ENCODE measurements at places on chromosomes 2 and 18.

DNA sequence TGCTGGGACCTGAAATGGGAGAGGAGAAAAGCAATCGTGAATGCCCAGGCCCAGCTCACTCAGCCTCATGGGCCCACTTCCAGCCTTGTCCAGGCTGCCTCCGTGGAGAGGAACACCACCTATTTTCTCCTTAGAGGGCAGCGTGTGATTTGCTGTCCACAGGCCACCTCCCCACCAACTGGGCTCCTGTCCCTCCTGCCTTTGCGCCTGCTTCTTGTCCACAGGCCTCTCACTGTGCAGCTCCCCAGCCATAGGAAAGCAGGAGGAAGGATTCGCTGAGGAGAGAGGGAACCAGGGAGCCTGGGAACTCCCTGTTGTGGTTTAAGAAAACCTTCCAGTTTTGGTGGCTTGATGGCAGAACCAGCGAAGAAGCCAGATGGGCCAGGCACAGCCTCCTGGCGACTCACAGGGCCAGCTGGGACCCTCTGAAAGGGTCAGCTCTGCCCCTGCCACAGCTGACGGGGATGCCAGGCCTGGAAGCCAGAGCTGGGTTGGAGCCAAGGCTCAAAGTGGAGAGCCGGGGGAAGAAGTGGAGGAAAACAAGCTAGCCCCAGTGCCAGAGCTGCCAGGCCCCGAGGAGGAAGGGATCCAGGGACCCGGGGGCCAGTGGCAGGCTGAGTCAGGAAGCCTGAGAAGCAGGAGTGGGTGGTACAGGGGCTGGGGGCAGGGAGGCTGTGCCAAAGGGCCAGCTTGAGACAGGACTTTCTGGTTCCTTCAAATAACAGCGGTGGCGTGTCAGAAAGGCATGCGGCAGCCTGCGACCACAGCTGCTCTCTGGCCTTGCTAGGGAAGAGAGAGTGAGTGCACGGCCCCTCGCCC lies 9.9 kb downstream of the TMBIM1 start:
- no peak for DNase-seq

DNA sequence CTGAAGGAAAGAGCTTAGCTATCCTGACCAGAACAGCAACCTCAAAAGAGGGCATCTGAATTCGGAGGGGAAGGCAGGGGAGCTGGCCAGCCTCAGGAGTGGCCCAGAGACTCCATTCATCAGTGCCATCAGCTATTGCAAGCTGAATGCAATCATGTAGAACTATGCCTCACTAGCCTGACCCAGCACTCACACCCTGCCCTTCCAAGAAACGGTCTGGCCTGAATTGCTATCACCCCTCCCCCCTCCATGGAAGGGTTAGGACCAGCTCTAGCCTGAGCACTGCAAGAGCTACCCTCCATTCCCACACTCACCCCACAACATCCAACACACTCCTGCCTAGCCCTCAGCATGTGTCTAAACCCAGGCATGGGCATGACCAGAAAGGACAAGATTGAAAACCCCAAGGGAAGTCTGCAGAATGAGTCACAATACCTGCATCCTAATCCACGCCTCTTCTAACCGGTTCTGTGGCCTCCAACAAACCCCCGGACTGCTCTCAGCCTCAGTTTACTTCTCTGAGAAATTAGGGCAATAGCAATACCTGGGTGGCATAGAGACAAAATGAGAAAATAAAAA lies 120.3 kb downstream of the BCL11A start:
- DNase-seq, result no peak

- no peak for DNase-seq
Measured at GRCh38 chr2:160415991-160416390, 77.6 kb downstream of the RBMS1 start.

DNA sequence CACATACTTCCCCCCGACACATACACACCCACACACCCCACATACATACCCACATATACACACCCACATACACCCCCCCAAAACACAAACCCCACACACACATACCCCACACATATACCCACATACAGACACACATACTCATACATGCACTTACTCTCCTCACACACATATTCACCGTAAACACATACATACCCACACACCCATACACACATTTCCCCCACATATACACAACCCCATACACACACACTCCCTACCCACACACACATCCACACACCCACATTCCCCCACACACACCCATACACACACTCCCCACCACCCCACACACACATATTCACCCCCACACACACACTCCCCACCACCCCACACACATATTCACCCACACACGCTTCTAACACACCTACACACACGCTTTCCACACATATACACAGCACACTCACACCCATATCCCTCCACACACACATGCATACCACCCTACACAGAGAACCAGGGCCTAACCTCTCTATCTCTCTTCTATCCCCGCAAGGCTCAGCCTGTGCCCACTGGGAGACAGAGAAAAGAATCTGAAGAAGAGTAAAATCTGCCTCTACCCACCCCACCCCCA lies 182.4 kb upstream of the ETAA1 start:
- DNase-seq, result no peak

GRCh38 chr18:33616556-33616955 lies 38.5 kb downstream of the ASXL3 start:
- no peak for DNase-seq

- DNase-seq, result no peak
Measured at GRCh38 chr2:21772624-21773023, 648.9 kb downstream of the TDRD15 start.
